ENCODE measurements at places on chromosomes 7 and 10.

DNA sequence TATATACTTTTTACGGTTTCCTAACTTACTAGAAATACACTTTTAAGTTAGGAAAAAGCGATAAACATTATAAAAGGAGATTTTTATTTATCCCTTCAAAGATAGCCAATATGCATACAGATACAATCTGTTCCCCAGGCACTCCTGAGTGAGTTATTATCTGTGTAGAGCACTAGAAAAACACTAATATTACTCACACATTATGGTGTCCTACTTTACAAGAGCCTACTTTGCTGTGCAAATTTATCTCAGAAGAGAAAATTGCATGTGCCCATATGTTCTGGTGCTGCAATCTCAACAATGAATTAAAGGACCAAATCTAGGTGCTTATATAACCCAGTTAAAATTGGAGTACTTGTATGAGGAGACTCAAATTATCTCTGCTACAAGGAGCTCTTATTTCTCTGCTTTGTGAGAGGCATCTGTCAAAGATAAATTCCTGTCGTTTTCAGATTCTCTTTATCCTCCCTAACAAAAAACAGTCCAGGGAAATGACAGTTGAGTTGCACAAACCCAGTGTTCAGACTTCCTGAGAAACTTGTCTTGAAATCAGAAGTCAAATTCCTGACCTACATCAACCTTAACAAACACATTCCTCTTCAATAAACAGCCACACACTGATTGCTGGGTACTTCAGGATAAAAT, 28.9 kb downstream of the CPA1 start:
- no peaks in the 10 kb centered on the region for H3K4me1 ChIP-seq
- H3K27ac ChIP-seq: no peak overlapping the region
- DNase-seq: no peak
- H3K4me3 ChIP-seq: no peak overlapping the region

GRCh38 chr10:69218831-69219230, 1.3 kb upstream of the HKDC1 start:
- no peak overlapping the region for H3K27ac ChIP-seq
- H3K4me3 ChIP-seq: no peak overlapping the region
- no peak for DNase-seq
- peaks cover 19% of the 10 kb centered on the region for H3K4me1 ChIP-seq
- no peaks in the 10 kb centered on the region for H3K27me3 ChIP-seq

DNA sequence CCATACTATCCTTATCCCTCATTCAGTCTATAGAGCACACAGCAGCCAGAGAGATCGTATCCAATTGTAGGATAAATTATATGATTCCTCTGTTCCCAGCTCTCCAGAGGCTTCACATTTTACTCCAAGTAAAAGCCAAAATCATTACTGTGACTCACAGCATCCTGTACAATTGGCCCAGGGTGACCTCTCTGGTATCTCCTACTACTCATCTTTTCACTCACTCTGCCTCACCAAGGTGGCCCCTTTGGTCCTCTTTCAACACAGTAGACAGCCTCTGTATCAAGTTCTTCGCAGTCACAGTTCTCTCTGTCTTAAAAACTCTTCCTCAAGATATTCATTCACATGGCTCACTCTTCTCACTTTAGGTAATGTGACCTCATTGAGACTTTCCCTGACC, 72.6 kb upstream of the LSM8 start:
- H3K4me3 ChIP-seq: no peak overlapping the region
- no peak overlapping the region for H3K27ac ChIP-seq
- H3K4me1 ChIP-seq: no peaks in the 10 kb centered on the region
- H3K27me3 ChIP-seq: no peaks in the 10 kb centered on the region
- no peaks in the 10 kb centered on the region for H3K36me3 ChIP-seq

- H3K4me3 ChIP-seq: no peak overlapping the region
- DNase-seq: no peak
- no peaks in the 10 kb centered on the region for H3K4me1 ChIP-seq
- H3K36me3 ChIP-seq: peaks cover 3% of the 10 kb centered on the region
Observed at GRCh38 chr7:98335411-98335977, 54.0 kb downstream of the BRI3 start.

DNA sequence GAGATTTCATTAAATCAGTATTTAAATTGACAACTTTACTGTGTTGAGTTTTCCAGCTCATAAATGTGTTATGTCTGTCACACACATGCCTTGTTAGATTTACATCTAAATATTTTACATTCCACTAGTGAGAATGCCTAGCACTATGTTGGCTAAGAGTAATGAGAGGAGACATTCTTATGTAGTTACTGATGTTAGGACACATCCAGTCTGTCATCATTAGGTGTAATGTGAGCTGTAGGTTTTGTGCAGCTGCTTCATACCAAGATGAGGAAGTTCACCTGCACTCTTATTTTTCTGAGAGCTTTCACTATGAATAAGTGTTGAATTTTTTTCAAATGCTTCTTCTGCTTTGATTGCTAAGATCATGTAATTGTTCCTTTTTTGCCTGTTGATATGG, 218.0 kb upstream of the IGFBP3 start:
- no peaks in the 10 kb centered on the region for H3K4me1 ChIP-seq
- DNase-seq: peak; percentile 48
- no peaks in the 10 kb centered on the region for H3K36me3 ChIP-seq
- H3K4me3 ChIP-seq: no peak overlapping the region

GRCh38 chr7:2559283-2559950, 638 bp downstream of the IQCE start:
- no peaks in the 10 kb centered on the region for H3K36me3 ChIP-seq
- H3K4me3 ChIP-seq: peak overlapping the region; percentile 90

GRCh38 chr10:86256690-86257315, 109.8 kb downstream of the GRID1 start:
- H3K27ac ChIP-seq: no peak overlapping the region
- DNase-seq: no peak
- H3K36me3 ChIP-seq: no peaks in the 10 kb centered on the region
- no peaks in the 10 kb centered on the region for H3K4me1 ChIP-seq
